RWPE2 (cell line): ENCODE measurements at places on chromosomes 13 and 19.

DNA sequence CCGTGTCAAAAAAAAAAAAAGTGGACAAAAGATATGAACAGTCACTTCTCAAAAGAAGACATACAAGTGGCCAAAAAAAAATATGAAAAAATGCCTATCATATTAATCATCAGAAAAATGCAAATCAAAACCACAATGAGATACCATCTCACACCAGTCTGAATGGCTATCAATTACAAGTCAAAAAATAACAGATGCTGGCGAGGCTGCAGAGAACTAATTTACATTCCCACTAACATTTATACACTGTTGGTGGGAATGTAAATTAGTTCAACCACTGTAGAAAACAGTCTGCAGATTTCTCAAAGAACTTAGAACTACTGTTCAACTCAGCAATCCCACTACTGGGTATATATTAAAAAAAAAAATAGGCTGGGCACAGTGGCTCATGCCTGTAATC lies 26.5 kb upstream of the FOXO1 start:
- DNase-seq, result no peak

- DNase-seq, result no peak
Measured at GRCh38 chr19:51337861-51338562, 3.9 kb downstream of the VSIG10L start.

GRCh38 chr13:51318015-51318414 lies 21.5 kb upstream of the SERPINE3 start:
- no peak for DNase-seq

GRCh38 chr13:101996954-101997353 lies 404.9 kb downstream of the FGF14 start:
- no peak for DNase-seq

DNA sequence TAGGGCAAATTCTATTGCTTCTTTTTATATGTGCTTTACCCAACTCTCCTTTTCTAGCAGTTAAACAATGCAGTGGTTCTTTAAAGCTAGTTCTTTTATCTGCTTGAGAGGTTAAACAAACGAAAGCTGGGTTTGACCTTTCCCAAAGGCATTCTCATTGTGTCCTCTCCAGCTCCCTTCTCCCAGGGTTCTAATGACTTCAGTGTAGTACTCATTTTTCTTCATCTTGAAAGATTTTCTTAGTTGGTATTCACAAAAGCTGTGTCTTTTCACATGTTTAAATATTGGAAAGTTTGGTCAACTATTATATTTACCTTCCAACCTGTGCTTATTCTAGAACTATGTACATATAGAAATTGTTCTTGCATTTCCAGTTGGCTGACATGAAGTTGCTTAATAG lies 1.5 kb downstream of the WASF3 start:
- DNase-seq, result no peak

- DNase-seq, result no peak
Measured at GRCh38 chr19:42275517-42275916, 6.5 kb downstream of the CIC start.

DNA sequence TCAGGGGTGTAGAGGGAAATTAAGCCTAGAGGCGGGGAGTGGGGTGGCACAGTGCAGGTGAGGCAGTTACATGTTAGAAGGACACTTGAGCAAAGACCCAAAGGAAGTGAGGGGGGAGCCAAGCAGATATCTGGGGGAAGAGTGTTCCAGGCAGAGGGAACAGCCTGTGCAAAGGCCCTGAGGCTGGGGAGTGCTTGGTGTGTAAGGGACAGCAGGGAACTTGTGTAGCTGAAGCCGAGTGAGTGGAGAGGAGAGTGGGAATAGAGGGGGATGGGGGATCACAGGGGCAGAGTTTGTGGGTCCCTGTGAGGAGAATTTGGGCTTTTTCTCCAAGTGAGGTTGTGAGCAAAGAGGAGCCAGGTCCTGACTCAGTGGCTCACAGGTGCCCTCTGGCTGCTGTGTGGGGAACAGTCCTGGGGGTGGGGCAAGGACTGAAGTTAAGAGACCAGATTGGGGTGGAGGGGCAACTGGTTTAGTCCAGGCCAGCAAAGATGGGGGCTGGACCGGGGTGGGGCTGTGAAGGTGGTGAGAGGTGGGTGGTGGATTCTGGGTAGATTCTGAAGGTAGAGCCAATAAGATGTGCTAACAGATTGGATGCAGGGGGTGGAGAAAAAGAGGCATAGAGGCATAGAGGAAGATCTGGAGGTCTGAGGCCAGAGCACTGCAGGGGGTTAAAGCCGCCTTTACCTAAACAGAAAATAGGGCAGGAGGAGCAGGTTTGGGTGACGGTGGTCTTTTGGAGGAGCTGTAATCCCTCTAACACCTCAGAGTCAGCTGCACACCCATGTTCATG lies 75.3 kb downstream of the CACNA1A start:
- no peak for DNase-seq

GRCh38 chr13:80177327-80177726 lies 163.6 kb downstream of the SPRY2 start:
- no peak for DNase-seq

- no peak for DNase-seq
Measured at GRCh38 chr19:22257381-22257780, 28.9 kb upstream of the ZNF729 start.

DNA sequence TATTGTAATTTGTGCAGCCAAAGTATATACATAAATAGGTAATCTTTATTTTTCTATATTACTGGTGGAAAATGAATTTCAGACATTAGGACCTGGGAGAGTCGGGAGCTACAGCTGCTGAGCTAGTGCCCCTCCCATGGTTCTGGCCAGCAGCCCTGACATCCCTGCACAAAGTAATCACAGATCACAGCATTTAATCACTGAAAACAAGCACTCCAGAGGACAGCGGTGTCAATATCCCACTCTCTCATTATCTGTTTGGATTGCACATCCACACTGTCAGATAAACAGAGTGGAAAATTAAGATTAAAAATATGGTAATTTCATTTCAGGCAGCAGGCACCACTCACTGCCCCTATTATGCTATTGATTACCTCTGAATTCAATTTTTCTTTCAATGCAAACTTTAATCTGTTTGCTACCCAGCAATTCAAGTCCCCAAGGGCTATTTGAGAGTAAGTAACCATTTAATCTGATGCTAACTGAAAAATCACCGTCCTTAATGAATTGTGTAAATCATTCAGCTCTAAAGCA lies 254.1 kb upstream of the SOX21 start:
- DNase-seq, result no peak

DNA sequence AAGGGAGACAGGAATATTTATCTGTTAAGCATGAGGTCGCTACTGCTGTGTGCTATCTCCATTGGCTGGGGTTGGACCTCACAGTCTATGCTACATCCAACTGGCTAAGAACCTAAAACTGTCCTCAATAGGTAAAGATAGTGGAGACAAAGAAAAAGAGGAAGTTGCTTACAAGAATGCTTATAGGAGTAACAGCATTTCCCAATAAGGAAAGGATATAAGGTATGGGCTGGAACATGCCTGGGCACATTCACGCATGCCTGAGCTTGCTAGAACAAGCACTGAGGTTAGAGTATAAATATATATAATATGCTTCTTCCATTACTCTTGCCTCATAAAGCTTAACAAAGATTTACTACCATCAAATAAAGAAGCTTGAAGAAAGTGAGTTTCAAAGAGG lies 47.9 kb upstream of the CEACAM21 start:
- DNase-seq, result no peak

DNA sequence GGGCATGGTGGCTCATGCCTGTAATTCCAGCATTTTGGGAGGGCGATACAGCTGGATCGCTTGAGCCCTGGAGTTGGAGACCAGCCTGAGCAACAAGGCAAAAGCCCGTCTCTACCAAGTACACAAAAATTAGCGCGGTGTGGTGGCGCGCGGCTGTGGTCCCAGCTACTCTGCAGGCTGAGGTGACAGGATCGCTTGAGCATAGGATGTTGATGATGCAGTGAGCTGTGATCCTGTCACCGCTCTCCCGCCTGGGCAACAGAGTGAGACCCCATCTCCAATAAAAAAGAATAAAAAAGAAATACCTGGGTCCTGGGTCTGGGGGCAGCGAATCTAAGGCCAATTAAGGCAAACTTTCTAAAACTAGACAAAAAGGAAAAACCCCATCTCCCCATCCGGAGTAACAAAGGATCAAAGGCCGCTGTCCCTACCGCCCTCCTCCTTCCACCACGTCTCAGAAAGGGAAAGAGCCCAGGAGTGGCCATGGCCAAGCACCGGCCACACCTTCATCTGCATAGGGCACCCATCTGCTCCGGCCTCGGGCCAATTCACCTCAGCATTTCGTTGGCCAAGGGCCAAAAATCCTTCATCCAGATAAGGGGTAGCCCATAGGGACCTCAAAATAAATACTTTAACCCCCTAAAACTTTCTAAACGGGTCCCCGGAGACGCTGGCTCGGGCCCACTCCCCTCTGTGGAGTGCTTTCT lies 851 bp downstream of the ZNF320 start:
- DNase-seq, result no peak

GRCh38 chr19:52601025-52601973 lies 31.2 kb downstream of the ZNF701 start:
- DNase-seq, result peak; percentile 93

- no peak for DNase-seq
Measured at GRCh38 chr19:38068826-38069225, 155.2 kb downstream of the DPF1 start.

DNA sequence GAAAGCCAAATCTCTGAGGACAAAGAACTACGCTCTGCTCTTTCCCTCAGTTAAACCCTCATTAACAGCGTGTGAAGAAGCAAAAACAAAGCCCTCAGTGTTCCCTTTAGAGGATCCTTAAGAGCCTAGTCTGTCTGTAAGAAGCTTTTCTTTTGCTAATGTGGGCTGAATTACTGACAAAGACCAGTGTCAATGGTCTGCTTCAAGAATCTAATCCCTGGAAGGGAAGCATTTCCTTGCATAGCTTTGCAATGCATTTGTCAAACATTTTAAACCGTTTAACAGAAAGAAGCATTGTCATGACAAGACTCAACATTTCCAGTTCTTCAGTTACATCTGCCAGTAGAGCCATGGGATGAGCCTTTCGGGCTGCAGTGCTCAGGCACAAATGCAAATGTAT lies 64.9 kb downstream of the EDNRB start:
- DNase-seq, result no peak

GRCh38 chr13:21530656-21531055 lies 71.6 kb upstream of the ZDHHC20 start:
- no peak for DNase-seq

DNA sequence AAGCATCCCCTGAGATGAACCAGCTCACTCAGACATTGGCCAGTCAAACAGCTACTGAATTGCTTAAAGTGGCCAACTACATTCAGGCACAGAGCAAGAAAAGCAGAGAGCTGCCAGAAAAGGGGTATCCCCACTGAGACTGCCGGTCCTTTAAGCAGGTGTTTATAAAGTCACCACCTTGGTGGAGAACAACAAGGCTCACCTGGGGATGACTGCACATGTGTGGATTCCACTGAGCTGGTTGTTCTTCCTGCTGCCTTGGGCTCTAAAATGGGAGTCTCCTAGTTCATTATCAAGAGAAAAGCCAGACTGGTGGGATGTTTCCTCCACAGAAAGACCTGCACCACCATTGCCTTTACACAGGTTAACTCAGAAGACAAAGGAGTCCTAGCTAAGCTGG lies 51.8 kb upstream of the IPO5 start:
- no peak for DNase-seq

DNA sequence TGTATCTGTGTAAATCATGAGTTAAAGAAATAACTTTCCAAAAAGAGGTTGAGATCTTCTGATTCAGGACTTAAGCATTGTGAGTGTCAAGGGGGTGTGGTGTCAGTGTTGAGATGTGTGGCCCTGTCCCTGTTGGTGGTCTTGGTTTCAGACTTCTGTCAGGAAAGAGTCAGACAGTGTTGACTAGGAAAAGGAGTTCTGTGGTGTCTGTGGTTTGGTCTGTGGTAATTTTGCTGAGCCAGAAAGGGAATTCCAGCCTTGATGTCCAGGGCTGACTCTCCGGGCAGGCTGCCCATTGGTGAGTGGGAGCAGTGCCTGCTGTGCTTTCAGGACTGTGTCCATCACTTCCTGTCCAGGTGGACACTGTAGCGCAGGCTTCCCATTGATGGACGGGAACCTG lies 39.8 kb upstream of the IGFL4 start:
- no peak for DNase-seq

- no peak for DNase-seq
Measured at GRCh38 chr13:98577836-98578285, 954 bp upstream of the STK24 start.

- DNase-seq, result no peak
Measured at GRCh38 chr13:30895773-30896172, 10.3 kb upstream of the MEDAG start.

GRCh38 chr13:98800078-98800477 lies 47.6 kb upstream of the SLC15A1 start:
- no peak for DNase-seq

GRCh38 chr19:57830071-57830602 lies at the start of gene ZNF587B:
Gene ZNF587B (plus strand): TSS chr19:57830299. CDS start chr19:57830529, 230 bp downstream.
- no peak for DNase-seq

- DNase-seq, result no peak
Measured at GRCh38 chr13:95624020-95624419, 20.5 kb downstream of the DZIP1 start.

GRCh38 chr19:50357178-50358100 lies 8.0 kb downstream of the NAPSA start:
- no peak for DNase-seq

DNA sequence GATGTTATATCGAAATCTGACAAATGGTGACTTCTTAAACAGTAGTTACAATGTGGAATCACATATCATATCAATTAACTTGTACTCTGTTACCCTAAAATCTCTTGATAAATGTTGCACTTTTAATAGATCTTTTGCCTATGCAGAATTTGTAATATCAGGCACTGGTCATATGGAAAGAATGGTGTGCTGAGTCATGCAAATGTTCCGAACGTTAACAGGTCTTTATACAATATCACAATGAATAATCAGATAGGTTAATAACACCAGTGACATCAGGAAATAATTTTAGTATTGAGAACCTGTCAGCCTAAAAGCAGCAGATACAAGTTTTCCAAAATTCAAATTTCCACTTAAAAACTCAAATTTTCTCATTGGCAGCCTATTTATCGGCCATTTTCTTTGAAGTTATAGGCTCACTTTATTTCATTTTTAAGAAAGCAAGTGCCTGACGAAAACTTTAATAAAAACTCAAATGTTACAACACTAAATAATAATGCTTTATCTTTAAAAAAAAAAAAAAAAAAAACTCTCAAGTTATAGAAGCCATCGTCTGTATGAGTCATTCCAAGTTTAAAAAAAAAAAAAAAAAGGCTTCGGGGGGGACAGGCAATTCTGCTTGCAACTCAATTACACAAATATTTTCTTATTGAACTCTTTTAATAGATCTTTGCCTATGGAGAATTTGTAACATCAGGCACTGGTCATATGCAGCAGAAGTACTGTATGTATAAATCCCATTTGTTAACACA lies 180.9 kb downstream of the DIAPH3 start:
- DNase-seq, result no peak

GRCh38 chr13:107422421-107422820 lies 792.9 kb downstream of the LIG4 start:
- no peak for DNase-seq
